ENCODE measurements at places on chromosomes 4 and X.

GRCh38 chr4:37693450-37694190 lies 7.4 kb upstream of the RELL1 start:
- DNase-seq = no peak

GRCh38 chrX:2550328-2551020 lies 49.7 kb upstream of the DHRSX start:
- DNase-seq = no peak

- no peak for DNase-seq
These were observed 53.9 kb downstream of the HMX1 start for GRCh38 chr4:8817813-8818062.

DNA sequence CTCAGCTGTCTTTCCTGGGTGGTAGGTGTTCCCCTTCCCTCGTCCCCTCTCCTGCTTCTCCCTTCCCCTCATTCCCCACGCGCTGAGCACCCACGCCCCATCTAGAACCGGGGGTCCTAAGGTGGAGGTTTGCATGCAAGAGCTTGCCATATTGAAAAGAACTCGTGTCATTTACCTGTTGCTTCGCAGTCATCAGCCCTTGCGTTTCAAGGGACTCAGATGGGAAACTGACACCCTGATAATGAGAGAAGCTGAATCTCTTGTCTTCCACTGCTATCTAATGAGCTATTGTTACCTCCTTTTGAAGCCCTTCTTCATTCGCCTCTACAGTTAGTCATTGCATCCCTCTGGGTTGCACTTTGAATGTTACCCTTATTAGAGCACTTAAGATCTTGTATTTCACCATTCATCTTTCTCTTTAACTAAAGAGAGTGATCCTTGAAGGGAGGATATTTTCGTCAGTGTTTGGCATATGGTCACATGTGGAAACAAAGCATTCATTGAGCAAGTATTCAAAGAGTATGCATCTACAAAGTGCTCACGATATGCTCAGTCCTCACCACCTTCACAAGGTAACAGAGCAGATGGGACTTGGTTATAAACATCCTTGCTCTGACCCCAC lies 25.7 kb downstream of the ARL9 start:
- DNase-seq = no peak

DNA sequence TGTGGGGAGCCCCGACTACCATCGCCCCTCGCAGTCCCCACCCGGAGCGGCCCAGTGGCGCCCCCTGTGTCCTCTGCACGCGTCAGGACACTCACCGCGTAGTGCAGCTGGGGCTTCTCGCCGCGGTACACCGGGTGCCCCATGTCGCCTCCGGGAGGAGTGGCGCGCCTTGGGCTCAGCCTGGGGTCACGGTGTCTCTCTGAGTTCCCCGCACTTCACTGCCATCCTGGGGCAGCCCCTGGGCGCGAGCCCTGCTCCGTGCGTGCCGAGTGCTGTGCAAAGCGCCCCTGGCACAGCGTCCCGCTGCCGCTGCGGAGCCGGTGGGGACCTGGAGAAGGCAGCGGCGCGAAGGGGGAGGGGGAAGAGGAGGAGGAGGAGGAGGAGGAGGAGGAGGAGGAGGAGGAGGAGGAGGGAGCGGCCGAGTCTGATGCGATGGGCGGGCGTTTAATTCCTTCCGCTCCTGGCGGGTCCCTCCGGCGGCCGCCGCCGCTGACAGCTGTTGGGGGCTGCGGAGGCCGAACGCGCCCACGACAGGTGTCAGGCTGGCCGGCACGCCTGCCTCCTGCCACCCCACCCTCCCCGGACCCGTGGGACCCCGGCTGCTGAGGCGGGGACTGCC lies 134.3 kb downstream of the AMELX start:
- no peak for DNase-seq

DNA sequence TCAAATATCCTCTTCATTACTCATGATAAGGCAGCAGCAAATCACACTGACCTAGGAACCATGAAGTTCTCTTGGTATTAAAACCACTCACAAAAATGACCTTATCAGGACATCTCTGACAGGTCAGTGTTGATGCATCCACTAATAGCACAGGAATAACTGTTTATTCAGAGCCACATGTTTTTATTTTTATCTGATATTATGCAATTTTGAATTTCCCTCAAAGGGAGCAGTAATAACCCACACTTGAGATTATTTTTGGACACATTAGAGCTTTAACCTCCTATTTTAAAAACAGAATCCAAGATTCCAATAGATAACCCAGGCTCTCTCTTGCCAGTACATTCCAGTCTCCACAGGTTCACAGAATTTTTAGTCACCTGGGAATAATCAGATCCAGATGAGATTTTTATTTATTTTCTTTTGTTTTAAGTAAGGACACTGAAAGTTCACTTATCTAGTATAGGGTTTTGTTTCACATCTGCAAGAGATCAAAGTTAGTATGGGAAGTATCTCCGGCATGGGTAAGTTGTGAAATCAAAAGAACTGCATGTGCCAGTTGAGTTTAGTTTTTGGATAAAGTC lies 36.3 kb upstream of the MYOZ2 start:
- no peak for DNase-seq

DNA sequence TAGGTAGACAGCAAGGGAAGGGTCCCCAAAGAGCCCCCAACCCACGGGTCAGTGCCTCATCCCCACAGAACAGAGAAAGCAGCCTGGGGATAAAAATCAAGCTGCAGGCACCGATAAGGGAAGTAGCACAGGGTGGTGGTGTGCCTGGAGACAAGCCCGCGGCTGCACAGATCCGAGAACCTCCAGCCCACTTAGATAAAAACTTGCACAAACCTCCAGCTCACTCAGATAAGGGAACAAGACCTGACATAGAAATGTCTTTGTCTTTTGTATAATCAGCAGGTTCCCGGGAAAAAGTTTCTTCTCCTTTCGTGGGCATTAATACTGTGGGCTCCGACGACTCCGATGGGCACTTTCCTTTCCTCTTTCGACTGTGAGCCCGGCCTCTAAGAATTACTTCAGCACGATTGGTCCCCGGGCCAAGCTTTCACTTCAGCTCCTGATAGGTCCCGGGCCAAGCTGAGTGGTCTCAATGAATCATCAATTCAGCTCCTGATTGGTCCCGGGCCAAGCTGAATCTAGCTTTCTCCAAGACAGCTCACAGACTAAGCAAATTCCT lies 32.4 kb downstream of the PRDX4 start:
- no peak for DNase-seq
